ENCODE measurements at places on chromosomes 7 and 10.

GRCh38 chr7:141706239-141707064 is 1.7 kb upstream of the WEE2 start:
- no peak for DNase-seq

DNA sequence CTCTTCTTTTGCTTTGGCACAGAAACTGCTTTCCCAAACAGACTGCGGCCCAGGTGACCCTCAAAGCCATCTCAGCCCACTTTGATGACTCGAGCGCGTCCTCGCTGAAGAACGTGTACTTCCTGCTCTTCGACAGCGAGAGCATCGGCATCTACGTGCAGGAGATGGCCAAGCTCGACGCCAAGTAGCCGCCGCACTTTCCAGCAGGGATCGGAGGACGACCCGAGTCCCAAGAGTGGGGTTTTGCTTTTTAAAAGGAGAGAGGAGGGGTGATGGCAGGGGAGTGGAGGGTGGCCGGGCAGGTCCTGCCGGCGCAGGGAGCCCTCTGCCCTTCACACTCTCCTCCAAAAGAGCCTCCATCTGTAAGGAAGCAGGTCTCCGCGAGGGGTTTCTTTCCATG is 21.1 kb downstream of the AIFM2 start:
- DNase-seq: no peak

DNA sequence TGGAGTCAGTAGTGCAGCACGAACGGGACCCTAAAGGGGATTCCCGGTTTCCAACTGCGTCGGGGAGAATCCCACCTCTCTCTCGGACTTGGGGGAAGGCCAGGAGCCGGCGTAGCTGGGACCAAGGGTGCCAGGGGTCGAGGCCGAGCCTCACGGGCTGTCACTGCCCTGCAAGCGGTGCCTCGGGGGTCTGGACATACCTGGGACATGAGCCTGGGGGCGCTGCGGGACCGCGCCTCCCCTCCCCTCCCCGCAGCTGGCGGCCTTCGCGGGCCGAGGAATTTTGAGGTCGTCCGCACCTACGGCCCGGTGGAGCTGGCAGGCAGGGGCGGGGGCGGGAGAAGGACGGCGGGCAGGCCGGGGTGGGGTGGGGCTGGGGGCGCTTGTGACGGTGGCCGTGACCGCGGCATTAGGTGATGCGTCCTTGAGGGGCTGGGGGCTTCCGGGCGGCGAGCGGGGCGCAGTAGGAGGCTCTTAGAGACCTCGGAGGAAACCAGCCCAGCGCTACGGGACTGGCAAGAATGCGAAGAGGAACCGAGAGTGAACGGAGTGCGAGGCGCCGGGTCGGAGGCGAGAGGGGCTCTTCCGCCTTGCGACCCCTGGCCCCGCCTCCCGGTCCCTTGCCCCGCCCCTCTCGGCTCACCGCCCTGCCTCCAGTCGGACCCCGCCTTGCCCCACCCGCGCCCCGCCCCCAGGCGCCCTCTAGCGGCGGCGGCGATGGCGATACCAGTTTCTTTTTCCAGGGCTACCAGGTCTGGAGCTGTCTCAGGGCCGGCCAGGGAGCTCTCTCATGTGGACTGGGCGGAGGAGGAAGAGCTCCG is 48.3 kb downstream of the NPVF start:
- peak; percentile 38 for DNase-seq

DNA sequence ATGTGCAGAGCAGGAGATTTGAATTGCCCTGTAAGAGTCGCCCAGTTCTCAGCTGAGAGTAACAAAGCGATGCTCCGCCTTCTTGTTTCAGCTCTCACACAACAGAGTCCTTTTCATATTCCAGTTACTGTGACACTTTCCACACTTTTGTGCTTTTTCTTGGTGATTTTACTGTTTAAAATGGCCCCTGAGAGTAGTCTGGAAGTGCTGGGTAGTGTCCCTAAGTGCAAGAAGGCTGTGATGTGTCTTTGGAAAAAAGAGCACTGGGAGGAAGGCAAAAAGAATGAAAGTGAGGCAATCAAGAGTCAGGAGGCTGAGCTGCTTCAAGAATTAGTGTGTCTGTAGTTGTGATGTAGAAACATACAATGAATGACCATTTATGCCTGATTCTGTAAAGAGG is 201.2 kb upstream of the SEMA3E start:
- DNase-seq: no peak

GRCh38 chr7:103142494-103142893 is 6.4 kb downstream of the NAPEPLD start:
- DNase-seq: no peak

- no peak for DNase-seq
Measured at GRCh38 chr10:132788180-132788830, 2.4 kb upstream of the NKX6-2 start.

- DNase-seq: no peak
Measured at GRCh38 chr10:30392564-30392990, 41.4 kb upstream of the MAP3K8 start.

DNA sequence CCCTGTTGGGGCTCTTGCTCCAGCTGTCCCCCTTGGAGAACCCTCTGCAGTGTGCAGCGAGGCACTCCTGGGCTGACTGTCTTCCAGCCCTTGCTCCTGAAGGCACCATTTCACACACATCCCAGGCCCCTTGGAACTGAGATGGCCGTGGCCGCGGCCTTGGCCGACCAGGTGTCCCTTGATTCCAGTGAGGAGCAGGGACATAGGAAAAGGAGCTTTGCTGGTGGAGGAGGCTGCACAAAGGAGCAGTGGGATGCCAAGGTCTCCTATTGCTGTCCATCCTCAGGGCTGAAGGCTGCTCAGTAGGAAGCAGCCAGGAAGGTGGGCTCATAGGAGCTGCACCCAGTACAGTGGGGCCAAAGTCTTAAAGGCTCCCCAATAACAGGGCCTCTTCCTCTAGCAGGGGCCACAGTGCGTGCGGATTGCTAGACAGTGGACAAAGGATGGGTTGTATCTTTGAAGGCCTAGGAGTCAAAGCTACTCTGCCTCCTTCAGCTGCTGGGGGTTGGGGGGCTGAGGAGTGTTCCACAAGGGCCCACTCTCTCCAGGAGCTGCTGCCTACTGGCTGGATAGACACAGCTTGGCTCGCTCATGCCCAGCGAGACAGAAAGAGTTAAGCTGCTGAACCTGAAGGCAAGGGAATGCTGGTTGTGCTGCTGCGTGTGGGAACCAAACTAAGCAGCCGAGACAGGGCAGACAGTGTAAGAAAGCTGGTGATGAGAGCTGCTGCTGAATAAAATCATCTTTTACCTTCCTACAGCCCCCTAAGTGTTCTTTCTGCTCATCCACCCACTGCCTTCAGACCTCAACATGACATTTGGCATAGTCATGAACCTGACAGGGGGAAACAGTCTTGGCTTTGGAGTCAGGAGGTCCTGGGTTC is 891.9 kb upstream of the ZNF722 start:
- no peak for DNase-seq

- DNase-seq: no peak
Measured at GRCh38 chr10:14253079-14253478, 77.6 kb downstream of the FRMD4A start.

GRCh38 chr7:47583739-47584535 is 2.0 kb upstream of the TNS3 start:
- DNase-seq: no peak

DNA sequence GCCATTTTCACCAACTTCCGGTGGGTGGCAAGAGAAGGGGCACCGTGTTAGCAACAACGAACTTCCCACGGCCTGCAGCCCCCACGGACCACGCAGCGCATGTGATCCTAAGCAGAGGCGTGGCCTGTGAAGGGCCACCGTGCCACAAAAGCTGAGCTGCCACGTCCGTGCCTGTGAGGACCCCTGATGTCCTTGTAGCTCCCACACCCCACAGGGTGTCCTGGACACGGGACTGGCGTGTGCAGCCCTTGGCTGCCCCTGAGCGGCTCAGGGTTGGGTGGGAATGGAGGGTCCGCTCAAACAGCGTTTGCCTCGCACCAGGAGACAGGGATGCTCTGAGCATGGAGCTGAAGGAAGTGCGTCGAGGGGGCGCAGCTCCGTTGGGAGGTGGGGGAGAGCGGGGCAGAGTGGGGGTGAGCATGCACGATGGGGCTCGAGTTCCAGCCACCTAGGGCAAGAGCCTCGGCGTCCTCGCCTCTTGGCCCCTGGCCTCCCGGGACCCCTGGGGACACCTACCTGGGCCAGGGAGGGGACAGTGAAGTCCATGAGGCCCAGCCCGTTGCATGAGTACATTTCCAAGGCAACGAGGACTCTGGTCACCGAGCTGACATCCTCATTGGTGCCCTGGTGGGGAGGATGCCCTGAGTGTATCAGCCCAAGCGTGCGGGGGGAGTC is 33.6 kb downstream of the CFAP46 start:
- DNase-seq: no peak

GRCh38 chr10:78559661-78560340 is 509.0 kb upstream of the ZMIZ1 start:
- no peak for DNase-seq

GRCh38 chr7:111486472-111487142 is 75.7 kb downstream of the IMMP2L start:
- no peak for DNase-seq

- DNase-seq: no peak
Measured at GRCh38 chr10:99084161-99084560, 151.5 kb downstream of the HPSE2 start.

- no peak for DNase-seq
Measured at GRCh38 chr7:26784118-26784517, 80.3 kb downstream of the SKAP2 start.

DNA sequence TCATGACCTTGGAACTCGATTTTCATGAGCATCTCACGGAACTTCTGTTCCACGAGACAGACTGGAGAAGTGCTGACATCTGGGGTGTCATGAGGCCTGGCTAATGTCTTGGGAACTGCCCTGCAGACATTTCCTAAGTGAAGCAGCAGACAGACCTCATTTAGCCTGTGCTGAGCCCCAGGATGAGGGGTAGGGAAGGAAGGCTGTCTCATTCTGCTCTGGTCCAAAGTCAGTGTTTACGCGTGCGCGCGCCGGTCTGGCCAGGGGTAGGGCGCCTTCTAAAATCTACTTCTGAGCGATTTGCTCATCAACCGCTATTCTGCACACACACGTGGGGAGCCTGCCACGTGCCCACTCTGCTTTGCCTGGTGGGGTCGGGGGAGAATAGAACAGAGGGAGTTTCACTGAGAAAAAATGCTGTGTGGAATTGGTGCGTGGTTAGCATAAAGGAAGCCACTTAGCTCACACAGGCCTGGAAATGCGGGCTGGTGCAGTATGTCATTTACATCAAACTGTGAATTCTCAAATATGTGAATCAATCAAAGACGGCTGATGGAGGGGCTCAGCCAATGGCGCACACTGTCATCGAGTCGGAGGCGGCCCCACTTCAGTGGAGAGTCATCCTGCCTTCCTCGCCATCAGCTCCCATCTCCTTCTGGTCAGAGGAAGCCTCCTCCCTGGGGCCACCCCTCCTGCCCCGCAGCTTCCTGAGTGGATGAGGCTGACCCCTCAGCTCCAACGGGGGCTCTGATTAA is 335.1 kb downstream of the ADARB2 start:
- no peak for DNase-seq

DNA sequence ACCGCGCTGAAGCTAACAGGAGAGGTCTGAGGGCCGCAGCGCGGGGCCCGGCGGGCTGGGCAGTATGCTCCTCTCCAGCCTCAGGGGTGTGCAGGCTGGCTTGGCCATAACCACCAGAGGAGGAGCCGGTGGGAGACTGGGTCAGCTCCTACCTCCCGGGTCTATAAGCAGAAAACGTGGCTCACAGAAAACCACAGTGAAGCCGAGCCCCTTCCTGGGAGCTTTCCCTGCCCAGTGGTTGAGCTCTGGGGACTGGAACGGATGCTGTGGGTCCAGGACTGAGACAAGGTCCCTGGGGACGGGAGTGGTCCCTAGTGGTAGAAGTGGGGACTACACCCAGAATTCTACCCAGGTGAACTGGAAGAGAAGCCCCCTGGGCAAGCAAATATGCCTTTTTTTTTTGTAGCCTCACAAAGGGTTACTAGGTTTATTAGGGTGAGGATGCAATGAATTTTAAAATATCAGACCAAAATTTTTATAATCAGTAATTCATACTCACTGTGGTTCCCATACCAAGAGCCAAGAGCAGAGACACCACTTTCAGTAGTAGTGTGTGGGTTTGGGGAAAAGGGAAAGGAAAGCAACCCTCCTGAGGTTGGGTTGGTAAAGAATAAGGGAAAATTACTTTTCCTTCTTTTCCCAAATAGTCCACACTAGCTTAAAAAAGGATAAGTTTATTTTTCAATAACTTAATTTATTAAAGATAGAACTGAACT is 67.9 kb upstream of the PRKCQ start:
- DNase-seq: no peak

- no peak for DNase-seq
Measured at GRCh38 chr10:66337211-66337610, 588.6 kb upstream of the LRRTM3 start.

GRCh38 chr10:60518745-60519144 is 129.1 kb upstream of the ANK3 start:
- DNase-seq: no peak

DNA sequence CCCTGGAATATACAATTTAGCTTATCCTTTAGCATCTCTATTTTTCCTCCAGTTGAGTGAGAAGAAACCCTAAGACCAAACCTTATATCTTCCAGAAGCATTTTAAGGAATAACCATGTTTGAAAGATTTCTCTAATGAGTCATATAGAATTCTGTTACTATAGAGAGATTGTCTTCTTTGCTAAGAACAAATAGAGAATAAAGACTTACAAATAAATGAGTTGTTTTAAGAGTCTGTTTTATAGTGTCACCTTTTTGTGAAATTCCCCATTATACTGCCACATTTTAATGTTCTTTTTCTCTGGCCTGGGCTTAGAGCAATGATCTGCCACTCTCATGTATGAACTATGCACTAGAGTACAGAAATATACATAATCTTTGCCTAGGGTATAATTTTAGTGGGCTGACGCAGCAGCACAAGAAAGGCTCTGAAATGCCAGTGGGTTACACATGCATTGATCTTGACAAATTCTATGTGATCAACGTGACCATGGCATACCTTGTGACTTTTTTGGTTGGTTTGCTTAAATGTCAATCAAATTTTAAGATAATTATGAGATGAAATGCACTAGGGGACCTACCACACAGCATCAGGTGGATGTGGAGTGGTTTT is 145.1 kb upstream of the MKLN1 start:
- no peak for DNase-seq

- no peak for DNase-seq
Measured at GRCh38 chr10:109328001-109328400, 595.3 kb downstream of the XPNPEP1 start.

DNA sequence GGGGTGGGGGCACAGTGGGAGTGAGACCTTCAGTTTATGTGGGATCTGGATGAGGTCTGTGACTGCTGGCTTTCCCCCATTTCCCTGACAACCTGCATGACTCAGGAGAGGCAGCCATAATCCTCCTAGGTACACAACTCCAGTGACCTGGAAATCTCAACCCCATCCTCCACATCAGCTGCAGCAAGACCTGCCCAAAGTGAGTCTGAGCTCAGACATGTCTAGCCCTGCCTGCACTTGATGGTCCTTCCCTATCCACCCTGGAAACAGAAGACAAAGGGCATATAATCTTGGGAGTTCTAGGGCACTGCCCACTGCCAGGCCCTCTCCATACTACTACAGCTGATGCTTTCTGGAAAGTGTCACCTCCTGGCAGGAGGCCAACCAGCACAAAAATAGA is 75.6 kb downstream of the GRM8 start:
- no peak for DNase-seq

DNA sequence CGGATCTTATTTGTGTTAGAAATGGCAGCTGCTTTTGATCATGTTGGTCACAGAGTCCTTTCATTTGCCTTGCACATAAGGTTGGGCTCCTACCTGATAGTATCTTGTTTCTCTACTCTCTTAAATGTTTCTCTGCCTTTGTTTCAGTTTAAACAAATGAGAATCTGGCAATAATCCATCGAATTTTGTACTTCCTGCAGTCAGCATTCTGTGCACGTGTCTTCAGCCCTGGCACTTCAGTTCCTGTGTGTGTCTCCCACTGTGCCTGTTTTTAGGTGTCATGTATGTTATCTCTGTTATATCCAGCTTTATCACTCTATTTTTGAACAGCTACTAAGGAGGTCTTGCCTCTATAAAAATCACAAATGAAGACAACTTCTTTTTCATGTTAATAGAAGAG is 28.4 kb upstream of the PTER start:
- DNase-seq: no peak

Data from cerebellar nuclear complex (tissue), 1 donor.